ENCODE measurements at places on chromosomes 4 and X. TPM values are rescaled to one million over a fixed set of nuclear protein-coding genes. Genes with fewer than 3 reads are reported as not detected.
A peak's percentile ranks its signal among the peaks of the same experiment; 100 is the strongest.

GRCh38 chrX:45517090-45517973 lies 316.7 kb upstream of the DIPK2B start:
- no peak for DNase-seq

DNA sequence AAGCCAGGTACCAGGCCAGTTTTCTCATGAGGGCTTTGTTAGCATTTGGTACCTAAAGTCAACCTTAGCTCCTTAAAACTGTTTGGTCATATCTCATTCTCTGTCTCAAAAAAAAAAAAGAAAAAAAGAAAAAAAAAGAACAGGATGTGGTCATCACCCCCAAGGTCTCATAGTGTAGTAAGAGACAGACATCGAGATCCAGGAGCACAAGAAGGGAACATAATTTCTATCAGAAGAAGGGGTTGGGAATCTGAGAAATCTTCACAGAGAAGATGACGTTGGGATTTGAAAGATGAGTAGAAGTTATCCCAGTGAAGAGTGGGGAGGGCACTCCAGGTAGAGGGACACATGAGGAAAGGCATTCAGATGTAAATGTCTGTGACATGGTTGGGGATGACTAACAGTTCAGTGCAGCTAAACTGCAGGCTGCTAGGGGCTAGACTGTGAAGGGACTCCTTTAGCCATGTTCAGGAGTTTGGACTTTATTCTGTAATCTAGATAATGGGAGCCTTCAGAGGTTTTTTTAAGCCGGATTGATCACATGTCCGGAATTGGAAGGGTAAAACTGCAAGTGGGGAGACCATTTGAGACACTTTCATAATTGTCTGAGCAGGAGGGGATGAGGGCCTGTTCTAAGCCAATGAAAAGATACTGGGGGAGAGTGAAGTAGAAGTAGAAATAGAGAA lies 26.9 kb upstream of the GJB1 start:
- no peak for DNase-seq

DNA sequence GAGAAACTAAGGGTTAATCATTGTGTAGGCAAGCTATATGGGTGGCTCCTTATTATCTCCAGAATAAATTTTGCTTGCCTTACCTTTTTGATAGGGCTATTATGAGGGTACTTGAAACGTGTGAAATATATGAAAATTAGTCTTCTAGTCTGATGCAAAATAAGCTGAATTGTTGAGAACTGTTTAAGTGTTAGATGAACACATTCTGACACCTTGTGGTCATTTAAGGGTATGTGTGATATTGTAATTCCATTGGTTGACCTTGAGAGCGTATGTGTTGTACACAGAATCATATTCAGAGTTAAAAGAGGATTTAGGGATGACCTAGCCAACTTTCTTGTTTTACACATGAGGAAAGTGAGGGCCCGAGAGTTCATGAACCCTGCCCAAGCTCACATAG lies 44.6 kb upstream of the LINC00632 start:
- DNase-seq: no peak

Gene NDST3
- 0.25 TPM for total RNA-seq

DNA sequence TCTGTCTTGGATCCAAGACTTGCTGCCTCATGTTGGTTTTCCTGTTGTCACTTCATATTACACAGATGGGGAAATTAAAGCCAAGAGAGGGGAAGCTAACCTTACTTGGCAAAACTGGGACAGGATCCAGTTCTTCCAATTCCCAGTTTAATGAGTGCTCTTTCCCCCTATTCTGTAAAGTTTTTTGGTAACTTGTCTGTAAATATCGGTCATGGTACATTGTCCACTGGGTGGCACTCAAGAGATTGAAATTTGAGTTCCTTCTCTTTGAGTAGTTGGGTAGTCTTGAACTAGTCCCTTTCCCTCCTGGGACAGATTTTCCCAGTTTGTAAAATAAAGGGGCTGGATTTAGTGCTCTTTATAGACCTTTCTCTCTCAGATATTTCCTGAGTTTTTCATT lies 12.4 kb upstream of the EOLA2 start:
- DNase-seq: peak; percentile 16

- DNase-seq: no peak
Measured at GRCh38 chrX:153582896-153583295, 16.0 kb downstream of the CCNQ start.

DNA sequence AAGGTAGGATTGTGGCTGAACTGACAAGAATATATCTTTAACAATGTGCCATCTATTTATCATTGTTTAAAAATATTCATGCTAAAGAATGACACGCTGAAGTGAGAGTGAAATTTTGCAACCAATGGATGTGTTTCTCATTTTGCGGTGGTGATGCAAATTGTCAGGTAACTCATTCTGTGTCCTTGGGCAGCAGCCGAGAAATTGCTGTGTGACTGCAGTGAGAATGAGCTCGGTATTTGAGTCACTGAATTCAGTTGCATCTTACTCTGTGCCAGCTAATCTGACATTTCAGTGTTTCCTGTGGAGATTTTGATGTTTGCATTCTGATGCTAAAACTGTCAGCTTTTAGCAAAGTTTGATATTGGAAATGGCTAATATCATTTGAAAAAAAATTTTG lies 28.1 kb downstream of the MCUB start:
- DNase-seq: no peak

DNA sequence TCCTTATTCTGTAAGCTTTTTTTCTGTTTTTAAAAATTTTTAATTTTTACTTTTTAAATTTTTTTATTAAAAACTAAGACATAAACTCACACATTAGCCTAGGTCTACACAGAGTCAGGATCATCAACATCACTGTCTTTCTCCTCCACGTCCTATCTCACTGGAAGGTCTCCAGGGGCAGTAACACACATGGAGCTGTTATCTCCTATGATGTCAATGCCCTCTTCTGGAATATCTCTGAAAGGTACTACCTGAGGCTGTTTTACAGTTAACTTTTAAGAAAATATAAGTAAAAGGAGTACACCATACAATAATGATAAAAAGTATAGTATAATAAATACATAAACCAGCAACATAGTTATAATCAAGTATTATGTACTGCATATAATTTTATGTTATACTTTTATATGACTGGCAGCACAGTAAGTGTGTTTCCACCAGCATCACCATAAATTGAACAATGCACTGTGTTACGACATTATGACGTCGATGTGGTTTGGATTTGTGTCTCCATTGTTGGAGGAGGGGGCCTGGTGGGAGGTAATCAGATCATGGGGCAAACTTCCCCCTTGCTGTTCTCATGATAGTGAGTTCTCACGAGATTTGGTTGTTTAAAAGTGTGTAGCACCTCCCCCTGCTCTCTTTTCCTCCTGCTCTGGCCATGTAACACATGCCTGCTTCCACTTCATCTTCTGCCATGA lies 21.3 kb downstream of the IL15 start:
- no peak for DNase-seq

DNA sequence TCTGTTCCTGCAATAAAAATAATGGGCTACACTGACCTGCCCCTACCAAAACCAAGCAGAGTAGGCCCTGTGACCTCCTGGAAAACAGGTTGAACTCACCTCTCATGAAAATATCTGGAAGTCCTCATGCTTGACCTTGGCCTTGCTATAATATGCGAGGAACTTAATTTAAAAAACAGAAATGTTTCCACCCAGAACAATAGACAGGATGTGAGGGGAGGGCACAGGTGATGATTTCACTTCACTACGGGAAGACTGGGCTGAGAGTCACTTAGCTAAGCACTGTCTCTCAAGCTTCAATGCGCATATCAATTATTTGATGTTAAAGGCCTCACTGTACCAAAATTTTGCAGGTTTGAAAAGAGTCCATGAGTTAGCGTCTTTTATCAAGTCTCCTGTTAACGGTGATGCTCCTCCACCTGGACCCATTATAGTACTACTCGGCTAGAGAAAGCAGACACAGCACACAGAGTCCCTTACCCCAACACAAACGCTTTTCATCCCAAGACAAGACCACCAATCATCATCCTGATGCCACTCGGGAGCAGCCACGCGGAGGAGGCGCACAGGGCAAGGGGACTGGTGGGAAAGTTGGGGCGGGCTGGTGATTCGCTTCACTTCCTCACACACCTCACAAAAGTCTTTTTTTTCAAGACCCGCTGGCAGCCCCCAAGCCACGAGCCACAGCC lies 25.9 kb downstream of the ZNF721 start:
- DNase-seq: peak; percentile 84

Gene DNAAF6
- not detected for total RNA-seq

GRCh38 chrX:13151828-13152517 lies 107.6 kb upstream of the FAM9C start:
- DNase-seq: no peak

Gene TAPT1
- 10.5 TPM for total RNA-seq

DNA sequence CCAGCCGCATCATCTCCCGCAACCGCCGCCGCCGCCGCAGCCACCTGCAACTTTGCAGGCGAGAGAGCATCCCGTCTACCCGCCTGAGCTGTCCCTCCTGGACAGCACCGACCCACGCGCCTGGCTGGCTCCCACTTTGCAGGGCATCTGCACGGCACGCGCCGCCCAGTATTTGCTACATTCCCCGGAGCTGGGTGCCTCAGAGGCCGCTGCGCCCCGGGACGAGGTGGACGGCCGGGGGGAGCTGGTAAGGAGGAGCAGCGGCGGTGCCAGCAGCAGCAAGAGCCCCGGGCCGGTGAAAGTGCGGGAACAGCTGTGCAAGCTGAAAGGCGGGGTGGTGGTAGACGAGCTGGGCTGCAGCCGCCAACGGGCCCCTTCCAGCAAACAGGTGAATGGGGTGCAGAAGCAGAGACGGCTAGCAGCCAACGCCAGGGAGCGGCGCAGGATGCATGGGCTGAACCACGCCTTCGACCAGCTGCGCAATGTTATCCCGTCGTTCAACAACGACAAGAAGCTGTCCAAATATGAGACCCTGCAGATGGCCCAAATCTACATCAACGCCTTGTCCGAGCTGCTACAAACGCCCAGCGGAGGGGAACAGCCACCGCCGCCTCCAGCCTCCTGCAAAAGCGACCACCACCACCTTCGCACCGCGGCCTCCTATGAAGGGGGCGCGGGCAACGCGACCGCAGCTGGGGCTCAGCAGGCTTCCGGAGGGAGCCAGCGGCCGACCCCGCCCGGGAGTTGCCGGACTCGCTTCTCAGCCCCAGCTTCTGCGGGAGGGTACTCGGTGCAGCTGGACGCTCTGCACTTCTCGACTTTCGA lies 654 bp downstream of the ATOH1 start:
- DNase-seq: no peak

Gene MAGEB1
- total RNA-seq: not detected

DNA sequence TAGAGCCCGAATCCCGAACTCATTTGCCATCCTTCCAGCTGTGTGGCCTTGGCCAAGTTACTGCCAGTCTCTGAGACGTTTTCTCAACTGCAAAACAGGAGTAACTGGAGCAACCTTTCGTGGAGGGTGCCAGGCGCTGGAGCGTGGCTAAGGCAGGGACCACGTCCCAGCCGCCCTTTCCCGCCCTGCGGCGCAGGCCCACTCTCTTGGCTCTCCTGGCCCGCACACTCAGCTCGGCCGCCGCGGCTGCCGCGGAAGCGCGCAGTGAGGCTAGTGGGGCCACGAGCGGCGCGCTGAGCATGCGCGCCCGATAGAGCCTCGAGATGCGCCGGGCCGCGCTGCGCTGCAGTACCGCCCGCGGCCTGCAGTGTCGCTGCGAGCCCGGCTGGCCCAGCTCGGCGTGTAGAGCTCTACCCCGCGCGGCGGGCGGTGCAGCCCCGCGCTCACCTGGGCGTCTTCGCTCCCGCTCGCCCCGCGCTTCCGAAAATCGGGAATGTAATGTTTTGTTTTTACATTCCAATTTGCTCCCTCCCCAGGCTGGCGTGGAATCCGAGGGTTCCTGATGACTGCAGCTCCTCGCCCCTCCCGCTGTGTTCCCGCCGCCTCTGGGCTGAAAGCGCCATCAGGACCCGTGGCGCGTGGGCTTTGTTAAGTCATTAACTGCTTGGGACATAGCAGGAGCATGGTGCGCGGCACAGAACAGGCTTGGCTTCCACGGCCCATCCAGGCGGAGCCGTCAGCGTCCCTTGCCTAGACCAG lies 4.0 kb upstream of the ZNF518B start:
- no peak for DNase-seq

GRCh38 chr4:7004331-7004730 lies 38.8 kb upstream of the TADA2B start:
- DNase-seq: no peak

Gene IL21
- not detected for total RNA-seq

- no peak for DNase-seq
Measured at GRCh38 chr4:1337376-1337831, 9.6 kb upstream of the UVSSA start.

GRCh38 chr4:72627723-72628122 lies 58.7 kb upstream of the ADAMTS3 start:
- DNase-seq: no peak

Gene DCHS2
- total RNA-seq: 0.27 TPM

Gene OTC
- total RNA-seq: not detected

- DNase-seq: no peak
Measured at GRCh38 chr4:87281603-87282002, 41.1 kb downstream of the HSD17B13 start.

DNA sequence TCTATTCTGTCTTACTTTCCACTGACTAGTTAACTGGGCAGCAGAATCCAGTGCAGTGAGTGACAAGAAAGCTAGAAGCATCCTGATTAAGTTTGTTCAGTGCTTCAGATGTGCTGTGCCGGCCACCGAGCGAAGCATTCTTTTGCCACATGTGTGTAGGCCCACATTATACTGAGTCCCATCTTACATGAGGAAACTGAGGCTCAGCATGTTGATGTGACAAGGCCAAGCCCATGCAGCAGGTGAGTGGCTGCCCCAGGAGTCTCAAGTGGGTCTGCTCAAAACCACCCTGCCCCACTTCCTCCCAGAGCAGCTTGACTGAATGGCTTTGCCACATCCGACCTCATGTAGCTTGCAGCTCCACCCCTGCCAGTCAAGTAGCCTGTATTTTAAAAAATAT lies 50.5 kb downstream of the RHOH start:
- no peak for DNase-seq

- no peak for DNase-seq
Measured at GRCh38 chrX:53918702-53919101, 125.6 kb downstream of the PHF8 start.

Gene ANAPC10
- 18.6 TPM for total RNA-seq

Gene MID2
- total RNA-seq: 61.3 TPM

DNA sequence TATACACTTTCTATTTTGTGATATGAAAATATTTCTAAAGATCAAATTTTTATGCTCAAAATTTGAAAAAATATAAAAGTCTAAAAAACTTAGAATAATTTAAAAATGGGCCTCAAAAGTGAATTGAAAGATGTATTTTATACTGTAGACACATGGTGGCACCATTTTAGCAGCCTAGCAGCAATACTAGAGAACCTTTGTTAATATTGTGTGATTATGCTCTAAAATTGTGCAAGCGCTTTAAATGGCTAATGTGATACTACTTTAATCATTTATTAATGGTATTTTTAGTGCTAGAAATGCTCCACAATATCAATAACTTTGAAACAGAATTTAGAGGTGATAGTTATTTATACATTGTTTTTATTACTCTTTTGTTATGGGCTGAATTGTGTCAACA lies 3.7 kb upstream of the GUF1 start:
- no peak for DNase-seq

Gene GSX2
- total RNA-seq: 1.8 TPM

DNA sequence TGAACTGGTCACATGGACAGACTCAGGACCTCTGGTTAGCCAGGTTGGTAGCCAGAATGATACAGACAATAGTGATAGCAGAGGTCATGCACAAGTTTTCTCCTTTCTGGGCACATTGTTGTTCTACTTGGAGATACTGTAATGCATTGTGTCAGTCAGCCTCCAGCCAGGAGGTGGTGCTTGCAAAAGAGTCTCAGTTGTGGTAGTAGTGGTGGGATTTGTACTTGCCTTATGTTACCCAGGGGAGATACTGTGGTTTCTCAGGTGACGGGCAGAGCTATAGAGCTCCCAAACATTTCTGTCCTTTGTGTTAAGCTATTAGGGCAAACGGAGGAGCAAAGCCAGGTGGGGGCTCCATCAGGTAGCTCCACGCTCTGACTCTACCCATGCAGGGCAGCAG lies 190.5 kb downstream of the STPG2 start:
- DNase-seq: no peak

GRCh38 chrX:108439426-108439942 lies at the start of gene COL4A5:
COL4A5 (plus strand) TSS chrX:108439838; CDS start chrX:108440126, 288 bp downstream.
- peak; percentile 13 for DNase-seq

Data from lower leg skin (tissue), 4 donors.